ENCODE measurements at places on chromosomes 11 and 22.

GRCh38 chr22:50302041-50302541 is 5.4 kb downstream of the PLXNB2 start:
- DNase-seq = no peak

GRCh38 chr11:94602430-94603372 is 35.5 kb downstream of the PIWIL4 start:
- DNase-seq = peak; percentile 29

DNA sequence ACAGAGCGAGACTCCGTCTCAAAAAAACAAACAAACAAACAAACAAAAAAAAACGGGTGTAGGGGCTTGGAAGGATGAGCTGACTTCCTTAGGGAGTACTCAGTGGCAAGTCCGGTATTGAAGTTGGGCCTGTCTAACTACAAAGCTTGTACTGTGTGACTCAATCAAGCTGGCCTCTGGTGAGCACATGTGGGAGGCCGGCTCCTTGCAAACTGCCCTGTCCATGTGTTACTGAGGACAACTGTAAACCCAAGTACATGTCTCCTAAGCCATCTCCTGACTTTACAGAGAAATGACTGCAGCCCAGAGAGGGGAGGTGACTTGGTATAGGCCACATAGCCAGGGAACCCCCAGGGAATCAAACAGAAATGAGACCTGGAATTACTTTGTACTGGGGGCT is 11.6 kb downstream of the RIBC2 start:
- DNase-seq = peak; percentile 9

DNA sequence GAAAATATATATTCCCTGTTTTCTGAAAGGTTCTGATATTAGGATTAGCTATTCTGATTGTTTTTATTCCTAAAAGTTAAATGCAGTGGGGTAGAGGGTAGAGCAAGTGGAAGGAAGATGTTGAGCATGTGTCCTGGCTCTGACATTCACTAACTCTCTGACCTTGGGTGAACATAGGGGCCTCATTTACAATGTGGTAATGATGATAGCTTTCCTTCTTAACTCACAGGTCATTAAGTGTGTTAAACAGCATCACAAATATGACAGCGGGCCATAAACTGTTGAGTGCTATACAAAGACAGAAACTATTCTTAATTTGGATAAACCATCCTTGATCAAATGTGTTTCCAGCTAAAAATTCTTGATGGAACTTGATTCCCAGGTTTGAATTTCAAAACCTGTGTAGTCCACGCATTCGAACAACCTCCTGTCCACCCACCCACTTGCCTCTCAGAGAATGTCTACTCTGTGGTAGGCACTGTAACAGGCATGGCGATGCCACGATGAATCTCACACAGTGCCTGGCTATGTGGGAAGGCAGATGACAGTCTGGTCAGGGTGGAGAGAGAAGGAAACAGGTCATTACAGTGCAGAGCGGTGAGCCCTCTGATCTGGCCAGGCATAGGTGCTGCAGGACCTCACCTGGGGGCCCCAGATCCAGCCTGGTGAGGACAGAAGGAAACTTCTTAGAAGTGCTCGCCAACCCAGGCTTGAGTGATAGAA is 19.3 kb upstream of the PEX26 start:
- DNase-seq = no peak

- DNase-seq = peak; percentile 72
These were observed 26.2 kb upstream of the TPBGL start for GRCh38 chr11:75214411-75214821.

GRCh38 chr11:10722307-10722706 is 28.7 kb upstream of the CTR9 start:
- DNase-seq = peak; percentile 67

- DNase-seq = no peak
These were observed 54.3 kb downstream of the BTG4 start for GRCh38 chr11:111457731-111458368.

DNA sequence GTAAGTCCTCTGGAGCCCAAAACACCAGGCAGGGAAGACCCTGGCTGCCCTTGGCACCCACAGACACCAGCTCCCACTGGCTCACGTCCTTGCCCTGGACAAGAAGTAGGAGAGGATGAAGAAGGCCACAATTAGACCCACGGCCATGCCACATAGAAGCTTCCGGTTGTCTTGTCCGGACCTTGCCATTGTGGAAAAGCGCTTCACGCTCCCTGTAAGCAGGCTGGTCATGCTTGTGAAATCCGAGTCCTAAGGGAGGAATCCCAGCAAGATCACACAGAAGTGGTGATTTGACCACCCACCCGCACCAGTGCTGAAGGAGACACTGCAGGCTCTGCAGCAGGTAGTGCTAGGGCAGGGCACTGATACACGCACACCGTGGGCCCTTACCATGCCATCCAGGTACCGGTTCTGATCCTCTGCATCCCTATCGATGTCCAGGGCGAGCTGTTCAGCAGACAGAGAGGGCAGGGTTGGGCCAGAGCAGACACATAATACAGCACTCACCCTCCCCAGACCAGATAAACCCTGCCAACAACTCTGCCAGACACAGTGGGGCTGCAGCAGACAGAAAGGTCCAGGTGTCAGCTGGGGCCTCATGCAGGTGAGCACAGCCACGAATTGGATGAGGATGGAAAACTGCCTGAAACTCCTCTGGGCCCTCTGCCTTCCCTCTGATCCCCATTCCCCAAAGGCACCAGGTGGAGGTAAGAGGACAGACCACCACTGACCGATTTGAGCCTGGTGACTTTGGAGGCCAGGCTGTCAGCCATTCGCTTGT is 1.8 kb downstream of the BET1L start:
- DNase-seq = no peak

DNA sequence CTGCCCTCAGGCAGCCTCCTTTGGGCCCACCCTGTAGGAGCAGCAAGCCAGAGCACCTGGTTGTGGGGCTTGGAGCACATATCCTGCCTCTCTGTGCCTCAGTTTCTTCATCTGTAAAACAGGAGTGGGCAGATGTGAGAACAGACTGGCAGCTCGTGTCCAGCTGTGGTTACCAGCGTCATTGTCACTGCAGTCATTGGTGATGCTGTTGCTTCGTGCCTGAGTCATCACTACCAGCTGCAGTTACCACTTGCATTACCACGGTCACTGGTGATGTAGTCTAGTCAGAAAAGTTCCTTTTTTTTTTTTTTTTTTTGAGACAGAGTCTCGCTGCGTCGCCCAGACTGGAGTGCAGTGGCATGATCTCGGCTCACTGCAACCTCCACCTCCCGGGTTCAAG is 20.4 kb downstream of the RSPH14 start:
- DNase-seq = peak; percentile 37

GRCh38 chr11:71963468-71963867 is 34.6 kb downstream of the RNF121 start:
- DNase-seq = no peak

DNA sequence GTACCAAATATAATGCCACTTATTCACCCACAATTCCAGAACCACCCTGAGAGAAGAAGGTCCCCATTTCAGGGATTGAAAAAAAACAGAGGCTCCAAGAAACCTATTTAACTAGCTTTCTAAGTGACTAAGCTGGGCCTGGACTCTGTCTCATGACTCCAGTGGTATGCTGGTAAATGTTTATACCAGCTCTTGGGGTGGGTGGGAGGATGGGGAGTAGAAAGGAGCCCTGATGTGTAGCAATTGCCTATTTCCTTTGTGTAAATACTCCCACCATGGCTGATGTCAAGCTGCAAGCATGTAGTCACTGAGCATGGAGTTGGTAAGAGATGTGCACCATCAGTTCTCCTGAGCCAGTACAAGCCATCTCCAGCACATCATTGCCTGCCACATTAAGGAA is 2.8 kb downstream of the PRG3 start:
- no peak for DNase-seq

DNA sequence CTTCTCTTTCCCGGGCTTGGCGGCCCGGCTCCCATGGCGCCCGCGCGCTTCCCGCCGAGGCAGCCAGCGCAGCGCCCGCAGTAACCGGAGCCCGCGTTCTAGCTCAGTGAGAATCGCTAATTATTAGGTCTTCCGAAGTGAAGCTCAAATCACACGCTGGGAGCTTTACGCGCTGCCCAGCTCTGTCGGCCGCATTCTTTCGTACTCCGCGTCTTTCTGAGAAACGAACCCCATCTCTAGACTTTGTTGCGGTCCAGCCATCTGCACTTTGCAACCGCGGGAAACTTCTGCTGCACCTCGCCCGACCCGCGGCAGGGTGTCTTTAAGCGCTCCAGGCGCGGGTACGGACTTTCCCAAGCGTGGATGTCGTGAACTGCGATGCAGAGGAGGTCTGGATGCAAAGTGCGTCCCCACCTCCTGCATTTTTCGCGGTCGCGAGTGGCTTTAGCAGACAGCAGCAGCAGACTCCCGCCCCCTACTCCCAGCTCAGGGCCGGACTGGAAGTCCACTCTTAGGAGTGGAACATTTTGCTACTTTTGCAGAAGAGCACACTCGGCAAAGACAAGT is 6.0 kb upstream of the PAX6 start:
- peak; percentile 20 for DNase-seq

Data from RPMI7951 (cell line).